Fibroblast of villous mesenchyme (primary cell): ENCODE measurements at places on chromosomes 13 and 19. TPM values are rescaled to one million over a fixed set of nuclear protein-coding genes. Genes with fewer than 3 reads are reported as not detected.

The KCNN4 gene
- total RNA-seq, result 0.43 TPM in 1 of 2 replicates, not detected in the other

The GRIK5 gene
- total RNA-seq, result not detected in 2 replicates

The POU2F2 gene
- 1.3 and 1.9 TPM in 2 replicates for total RNA-seq

The NCAN gene
- under 0.01 TPM in 1 of 2 replicates, not detected in the other for total RNA-seq

The ZGLP1 gene
- 0.32 and 0.43 TPM in 2 replicates for total RNA-seq

The ARHGEF1 gene
- total RNA-seq, result 35.0 and 38.3 TPM in 2 replicates

The ZNF256 gene
- 4.8 and 5.2 TPM in 2 replicates for total RNA-seq

The CEACAM8 gene
- total RNA-seq, result not detected in 2 replicates

The PGLYRP2 gene
- total RNA-seq, result not detected in 2 replicates

The ARID3A gene
- total RNA-seq, result 39.3 and 45.8 TPM in 2 replicates

The TTC9B gene
- total RNA-seq, result not detected in 2 replicates

The OR4F17 gene
- 0.32 TPM in 1 of 2 replicates, not detected in the other for total RNA-seq

The NECTIN2 gene
- 133 and 134 TPM in 2 replicates for total RNA-seq

The CCDC106 gene
- total RNA-seq, result 7.8 and 9.0 TPM in 2 replicates

The TSSK6 gene
- 1.3 and 2.3 TPM in 2 replicates for total RNA-seq

The FXYD5 gene
- total RNA-seq, result 20.3 and 24.5 TPM in 2 replicates

The SWSAP1 gene
- 0.86 and 1.3 TPM in 2 replicates for total RNA-seq

The S1PR5 gene
- 1.3 and 2.9 TPM in 2 replicates for total RNA-seq

The TBXA2R gene
- total RNA-seq, result 4.3 and 4.8 TPM in 2 replicates

The RNF17 gene
- total RNA-seq, result 0.86 and 1.9 TPM in 2 replicates

The TEX29 gene
- total RNA-seq, result 0.64 TPM in 1 of 2 replicates, not detected in the other

The HSPB6 gene
- 20.7 and 44.8 TPM in 2 replicates for total RNA-seq

The CDX2 gene
- not detected in 2 replicates for total RNA-seq

The PRTN3 gene
- not detected in 2 replicates for total RNA-seq

The CASP14 gene
- not detected in 2 replicates for total RNA-seq

The PCP2 gene
- 0.43 TPM in 1 of 2 replicates, not detected in the other for total RNA-seq

The ZMYM5 gene
- 13.5 and 24.2 TPM in 2 replicates for total RNA-seq

The LILRA5 gene
- total RNA-seq, result not detected in 2 replicates

The PRR22 gene
- total RNA-seq, result under 0.01 and 0.32 TPM in 2 replicates

The HRC gene
- under 0.01 TPM in 1 of 2 replicates, not detected in the other for total RNA-seq

The ICAM4 gene
- total RNA-seq, result 3.2 and 4.7 TPM in 2 replicates

The NKG7 gene
- total RNA-seq, result not detected in 2 replicates

The IZUMO2 gene
- not detected in 2 replicates for total RNA-seq

The EDNRB gene
- total RNA-seq, result 8.1 and 8.2 TPM in 2 replicates

The PLIN4 gene
- 0.32 and 0.43 TPM in 2 replicates for total RNA-seq

The CYP4F12 gene
- total RNA-seq, result not detected in 2 replicates

The VAV1 gene
- total RNA-seq, result not detected in 2 replicates

The ZNF577 gene
- total RNA-seq, result 3.5 and 4.2 TPM in 2 replicates

The FREM2 gene
- not detected in 2 replicates for total RNA-seq

The LMTK3 gene
- 0.32 and 0.43 TPM in 2 replicates for total RNA-seq

The CRLF1 gene
- not detected in 2 replicates for total RNA-seq

The SULT2A1 gene
- not detected in 2 replicates for total RNA-seq

The ZNF723 gene
- not detected in 2 replicates for total RNA-seq

The DOCK9 gene
- total RNA-seq, result 14.7 and 22.2 TPM in 2 replicates

The KIR2DL3 gene
- not detected in 2 replicates for total RNA-seq

The CGB8 gene
- not detected in 2 replicates for total RNA-seq

The POLR1G gene
- total RNA-seq, result 8.1 and 13.4 TPM in 2 replicates

The FBXL3 gene
- total RNA-seq, result 53.1 and 61.3 TPM in 2 replicates
